IMR-90 (cell line): ENCODE measurements at places on chromosomes 2 and 18.

- no peak for DNase-seq
Observed at GRCh38 chr18:60070631-60071030, 170.8 kb downstream of the PMAIP1 start.

DNA sequence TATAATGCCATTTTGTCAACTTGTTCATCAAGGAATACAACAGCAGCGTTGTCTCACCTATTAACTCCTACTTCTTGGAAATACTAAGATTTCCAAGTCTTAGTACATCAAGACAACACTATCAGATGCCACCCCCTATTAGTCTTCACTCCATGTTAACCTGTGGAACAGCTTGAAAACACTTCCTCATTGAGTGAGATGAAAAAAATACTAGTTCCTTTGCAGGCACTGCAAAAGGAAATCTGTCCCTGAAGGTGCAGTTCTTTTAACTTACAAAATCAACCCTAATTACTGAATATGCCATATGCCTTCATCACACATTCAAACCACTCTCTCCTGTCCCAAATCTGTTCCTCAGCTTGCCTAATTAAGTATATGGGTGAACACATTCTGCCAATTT, 4.0 kb downstream of the CWC22 start:
- no peak for DNase-seq

- no peak for DNase-seq
Observed at GRCh38 chr2:11630855-11631254, 39.1 kb downstream of the NTSR2 start.

GRCh38 chr2:27123302-27124150, at the start of gene ABHD1:
TSS of gene ABHD1 (plus strand) at chr2:27123815. CDS start at chr2:27123949, 134 bp downstream.
- DNase-seq: no peak

GRCh38 chr18:50372743-50373142, 2.1 kb upstream of the SKA1 start:
- DNase-seq: no peak

DNA sequence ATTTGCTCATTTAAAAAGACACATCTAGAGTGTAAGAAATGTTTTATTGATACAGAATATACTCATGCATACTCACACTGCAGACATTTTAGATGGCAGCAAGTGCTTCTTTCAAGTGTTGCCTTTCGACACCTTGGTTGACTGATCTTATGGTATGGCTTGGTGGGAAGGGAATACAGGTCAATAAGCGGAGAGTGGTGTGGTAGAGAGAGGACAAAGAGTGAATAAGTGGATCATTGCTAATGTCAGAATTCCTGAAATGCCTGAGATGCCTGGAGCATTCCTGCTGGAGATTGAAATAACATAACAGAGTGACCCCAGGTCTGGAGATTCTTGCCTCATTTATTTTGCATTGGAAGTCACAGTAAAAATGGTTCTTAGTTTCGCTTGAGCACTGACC, 76.7 kb downstream of the RND3 start:
- peak; percentile 49 for DNase-seq

- DNase-seq: peak; percentile 17
Observed at GRCh38 chr2:218536804-218537494, 31.2 kb downstream of the USP37 start.

GRCh38 chr2:72497763-72498162, 328.1 kb downstream of the EXOC6B start:
- peak; percentile 52 for DNase-seq

DNA sequence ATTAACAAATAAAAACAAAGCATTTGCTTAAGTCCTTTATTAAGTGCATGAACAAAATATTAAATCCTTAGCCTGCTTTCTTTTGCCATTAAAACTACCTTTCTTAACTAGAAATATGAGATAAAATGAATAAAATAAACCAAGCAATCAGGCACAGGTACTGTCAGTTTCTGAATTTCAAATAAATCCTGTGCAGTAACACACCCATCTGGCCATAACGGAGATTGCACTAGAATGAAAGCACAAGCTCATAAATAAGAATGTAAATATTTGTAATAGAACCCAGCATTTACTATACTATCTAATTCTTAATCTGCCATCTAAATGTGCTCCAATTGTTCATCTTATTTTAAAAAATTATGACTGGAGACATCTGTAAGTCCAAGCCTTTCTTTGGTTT, 31.9 kb downstream of the PRKRA start:
- peak; percentile 61 for DNase-seq

DNA sequence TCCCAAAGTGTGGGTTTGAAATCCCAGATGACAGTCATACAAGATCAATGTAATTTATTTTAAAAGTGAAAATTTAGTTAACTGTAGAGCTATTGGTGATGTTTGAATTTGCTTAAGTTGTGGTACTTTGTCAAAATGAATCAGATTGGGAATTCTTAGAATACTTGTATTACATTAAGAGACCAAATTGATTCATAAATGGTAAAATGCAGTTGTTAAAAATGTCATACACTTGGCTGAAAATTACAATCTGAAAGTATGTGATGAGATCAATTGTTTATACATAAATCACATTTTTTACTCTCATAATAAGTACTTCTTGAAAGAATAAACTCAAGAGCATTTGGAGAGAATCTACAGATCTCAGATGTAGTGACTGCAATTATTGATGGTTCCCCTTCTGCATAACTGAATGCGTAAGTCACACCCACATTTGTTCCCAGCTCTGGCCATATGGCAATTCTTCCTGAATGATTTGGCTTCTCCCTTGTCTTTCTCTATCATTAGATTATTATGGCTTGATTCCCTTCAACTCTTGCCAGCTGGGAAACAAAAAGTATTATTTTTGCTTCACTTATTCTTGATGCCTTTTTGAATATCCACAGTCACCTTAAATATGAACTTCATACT, 558.5 kb downstream of the CPS1 start:
- no peak for DNase-seq

GRCh38 chr2:120108049-120108448, 95.2 kb downstream of the EPB41L5 start:
- DNase-seq: peak; percentile 83

- no peak for DNase-seq
Observed at GRCh38 chr2:142952793-142953494, 75.5 kb downstream of the KYNU start.

- no peak for DNase-seq
Observed at GRCh38 chr2:99987160-99987559, 155.2 kb downstream of the AFF3 start.

- DNase-seq: peak; percentile 57
Observed at GRCh38 chr2:60468382-60469085, 84.9 kb downstream of the BCL11A start.
